HT-29 (cell line): ENCODE measurements at places on chromosomes 4 and X. TPM values are rescaled to one million over a fixed set of nuclear protein-coding genes. Genes with fewer than 3 reads are reported as not detected.

Gene SLC49A3
- total RNA-seq, result 0.56 TPM in 1 of 2 replicates, not detected in the other

DNA sequence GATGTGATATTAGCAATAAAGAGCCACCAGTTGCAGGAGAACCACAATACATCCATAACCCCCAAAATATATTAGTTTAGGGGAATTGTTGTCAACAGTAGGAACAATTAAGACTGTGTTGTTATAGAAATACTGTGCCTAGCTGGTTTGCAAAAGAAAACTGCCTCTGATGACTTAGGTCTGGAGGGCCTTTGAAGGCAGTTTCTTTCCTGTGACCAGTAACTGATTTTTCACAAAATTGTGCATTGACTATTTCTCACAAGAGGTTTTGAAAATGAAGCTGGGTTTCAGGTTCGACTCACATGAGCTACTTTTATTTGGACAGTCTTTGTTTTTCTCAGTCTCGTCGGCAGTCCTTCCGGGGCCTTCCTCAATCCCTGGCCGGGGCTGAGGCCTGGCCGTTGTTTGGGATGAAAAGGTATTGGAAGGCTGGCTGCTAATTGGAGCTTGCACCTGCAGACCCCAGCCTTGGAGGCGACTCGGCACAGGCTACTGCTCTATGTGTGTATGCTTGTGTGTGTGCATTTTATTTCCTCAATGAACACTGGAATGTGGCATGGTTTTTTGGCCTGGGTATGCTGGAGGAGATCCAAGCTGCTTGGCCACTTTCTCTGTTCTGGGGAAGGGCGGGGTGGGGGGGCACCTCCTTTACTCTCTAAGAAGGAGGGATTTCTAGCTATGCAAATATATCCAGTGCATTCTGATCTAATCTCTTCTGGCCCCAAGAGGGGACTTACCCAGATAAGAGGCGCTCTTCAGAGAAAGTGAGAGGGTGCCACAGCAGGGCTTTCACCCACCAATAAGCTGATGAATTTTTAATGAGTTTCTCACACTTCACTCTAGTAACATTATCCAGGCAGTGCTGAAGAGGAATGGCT is 49.5 kb upstream of the LNX1 start:
- no peak for DNase-seq

GRCh38 chr4:176306837-176307665 is 12.7 kb upstream of the SPCS3 start:
- DNase-seq, result no peak

GRCh38 chr4:13706716-13707115 is 79.2 kb upstream of the BOD1L1 start:
- DNase-seq, result no peak

DNA sequence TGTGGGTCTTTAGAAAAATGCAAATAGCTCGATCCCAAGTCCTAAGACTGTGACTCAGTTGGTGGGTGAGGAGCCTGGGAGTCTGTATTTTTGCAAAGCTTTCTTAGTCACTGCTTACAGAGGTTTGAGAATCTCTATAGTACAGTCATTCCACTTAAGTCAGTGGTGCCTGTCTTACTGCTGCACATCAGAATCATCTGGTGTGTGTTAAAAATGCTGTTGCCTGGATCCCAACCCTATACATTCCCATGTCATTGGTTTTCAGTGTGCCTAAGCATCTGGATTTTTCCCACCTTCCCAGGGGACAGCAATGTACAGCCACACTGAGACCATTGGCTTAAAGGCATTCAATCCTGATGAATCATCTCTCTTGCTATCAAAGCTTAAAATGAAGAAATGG is 21.0 kb upstream of the GEMIN8 start:
- DNase-seq, result no peak

DNA sequence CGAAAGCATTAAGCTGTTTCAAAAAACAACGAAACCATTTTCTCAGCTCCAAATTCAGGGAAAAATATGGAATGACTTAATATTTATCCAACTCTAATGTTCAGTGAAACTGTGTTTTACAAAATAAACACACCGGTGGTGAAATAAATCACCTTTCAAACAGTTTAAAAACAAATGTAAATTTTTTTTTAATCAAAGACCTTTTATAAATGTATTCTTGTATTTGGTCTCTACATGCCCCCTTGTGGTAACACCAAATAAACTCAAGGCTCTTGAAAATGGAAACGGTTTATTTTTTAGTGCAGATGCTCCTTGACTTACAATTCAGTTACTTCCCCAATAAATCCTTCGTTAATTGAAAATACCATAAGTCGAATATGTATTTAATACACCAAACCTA is 45.8 kb upstream of the ITM2A start:
- DNase-seq, result peak; percentile 26
